Tibial nerve (tissue), 4 donors: ENCODE measurements at places on chromosomes 7 and 10.

- peaks cover 84% of the 10 kb centered on the region for H3K27me3 ChIP-seq
- peaks cover 33% of the 10 kb centered on the region for H3K4me1 ChIP-seq
- H3K36me3 ChIP-seq = no peaks in the 10 kb centered on the region
These were observed 74.5 kb downstream of the INSIG1 start for GRCh38 chr7:155371884-155372781.

DNA sequence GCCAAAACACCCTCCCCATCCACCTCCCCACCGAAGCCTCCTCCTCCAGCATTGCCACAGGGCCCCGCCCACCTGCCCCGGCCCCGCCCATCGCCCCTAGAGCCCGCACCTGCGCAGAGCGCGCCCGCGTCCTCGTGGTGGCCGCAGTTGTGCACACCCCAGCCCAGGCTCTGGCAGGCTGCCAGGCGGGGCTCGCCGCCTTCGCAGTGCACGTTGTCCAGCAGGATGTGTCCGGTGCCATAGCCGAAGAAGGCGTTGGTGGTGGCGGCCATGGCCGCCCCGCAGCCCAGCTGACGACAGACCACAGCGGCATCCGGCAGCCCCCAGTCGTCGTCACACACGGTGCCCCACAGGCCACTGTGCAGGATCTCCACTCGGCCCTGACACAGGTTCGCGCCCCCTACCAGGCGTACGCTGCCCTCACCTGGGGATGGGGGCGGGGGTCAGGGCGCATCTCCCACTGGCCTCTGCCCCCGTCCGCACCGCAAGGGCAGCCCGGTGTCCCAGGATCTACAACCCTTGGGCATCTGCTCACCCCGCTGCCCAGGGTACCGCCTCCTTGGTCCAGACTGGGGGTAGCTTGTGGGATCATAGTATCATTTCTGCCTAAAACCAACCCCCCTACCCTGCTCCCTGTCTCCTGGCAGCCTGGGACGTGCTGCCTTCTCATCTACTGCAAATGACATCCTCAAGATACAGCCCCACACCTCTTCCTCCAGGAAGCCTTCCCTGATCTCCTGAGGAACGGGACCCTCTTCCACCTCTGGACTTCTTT is 11.9 kb downstream of the SSC4D start:
- peak; percentile 69 for DNase-seq
- H3K27me3 ChIP-seq = no peaks in the 10 kb centered on the region
- H3K4me1 ChIP-seq = peaks cover 8% of the 10 kb centered on the region
- peak overlapping the region; percentile 52 for H3K4me3 ChIP-seq
- no peaks in the 10 kb centered on the region for H3K36me3 ChIP-seq

- no peak for DNase-seq
- peaks cover 7% of the 10 kb centered on the region for H3K4me1 ChIP-seq
- H3K36me3 ChIP-seq = no peaks in the 10 kb centered on the region
- H3K27ac ChIP-seq = peak overlapping the region; percentile 53
- no peaks in the 10 kb centered on the region for H3K27me3 ChIP-seq
These were observed 66.2 kb downstream of the FAM53B start for GRCh38 chr10:124677749-124678556.

GRCh38 chr10:9157656-9158055 is 1103.2 kb downstream of the GATA3 start:
- H3K27ac ChIP-seq = no peak overlapping the region
- no peak overlapping the region for H3K4me3 ChIP-seq
- H3K27me3 ChIP-seq = no peaks in the 10 kb centered on the region
- no peaks in the 10 kb centered on the region for H3K4me1 ChIP-seq
- no peaks in the 10 kb centered on the region for H3K36me3 ChIP-seq

- H3K4me1 ChIP-seq = peaks cover 22% of the 10 kb centered on the region
- peaks cover 27% of the 10 kb centered on the region for H3K27me3 ChIP-seq
- DNase-seq = no peak
- H3K4me3 ChIP-seq = no peak overlapping the region
These were observed 389.0 kb upstream of the PODXL start for GRCh38 chr7:131945313-131945911.
